ENCODE measurements at places on chromosomes 5 and 9.

GRCh38 chr9:4936277-4936676 lies 48.8 kb upstream of the JAK2 start:
- no peak for DNase-seq

DNA sequence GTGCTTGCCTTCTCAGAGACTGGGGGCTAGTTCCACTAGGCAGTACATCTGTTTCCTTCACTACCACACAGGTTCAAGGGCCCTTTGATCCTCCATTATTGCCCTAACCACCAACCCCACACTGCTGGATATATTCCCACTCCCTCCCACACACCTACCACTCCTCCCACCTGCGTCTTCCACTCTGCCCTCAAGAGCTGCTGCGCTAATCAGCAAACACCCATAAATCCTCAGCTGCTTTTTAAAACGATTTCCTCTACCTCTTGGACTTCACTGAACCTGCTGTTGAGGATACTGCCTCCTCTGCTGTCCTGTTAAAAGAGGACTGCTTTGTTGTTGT lies 120.9 kb downstream of the MAPKAP1 start:
- DNase-seq: no peak

GRCh38 chr9:23849379-23850035 lies 23.5 kb upstream of the ELAVL2 start:
- no peak for DNase-seq

DNA sequence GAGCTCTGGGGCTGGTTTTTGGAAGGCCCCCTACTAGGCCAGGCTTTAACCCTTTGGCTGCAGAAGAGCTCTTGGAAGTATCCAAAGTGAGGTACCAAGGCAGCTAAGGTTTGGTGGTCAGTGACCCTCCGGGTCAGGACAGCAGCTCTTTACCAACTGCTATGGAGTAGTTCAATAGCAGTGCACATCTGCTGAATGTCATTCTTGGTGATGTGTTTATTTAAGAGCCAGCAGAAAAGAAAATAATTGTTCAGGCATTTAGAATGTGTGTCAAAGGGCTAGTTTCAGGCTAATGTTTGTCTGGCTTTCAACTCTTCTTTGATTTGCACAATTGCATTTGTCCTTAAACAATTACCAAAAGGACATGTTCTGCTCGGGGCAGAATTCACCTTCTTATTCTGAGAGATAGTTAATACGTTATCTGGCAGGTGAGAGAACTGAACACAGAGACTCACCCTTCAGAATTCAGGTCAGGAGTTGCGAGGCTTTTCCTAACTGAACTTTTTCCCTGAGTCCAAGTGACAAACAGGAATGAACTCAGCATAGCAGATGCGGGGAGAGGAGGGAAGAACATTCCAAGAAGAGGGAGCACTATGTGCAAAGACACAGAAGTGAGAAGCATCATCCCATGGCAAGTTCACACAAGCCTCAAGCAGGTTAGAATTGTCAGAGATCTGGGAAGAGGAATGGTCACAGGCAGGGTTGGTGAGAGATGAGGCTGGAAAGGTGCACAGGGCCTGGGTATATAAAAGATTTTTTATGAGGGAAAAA lies 556.7 kb upstream of the TLE4 start:
- DNase-seq: no peak

- no peak for DNase-seq
Observed at GRCh38 chr9:133754688-133755227, 16.6 kb upstream of the SARDH start.

DNA sequence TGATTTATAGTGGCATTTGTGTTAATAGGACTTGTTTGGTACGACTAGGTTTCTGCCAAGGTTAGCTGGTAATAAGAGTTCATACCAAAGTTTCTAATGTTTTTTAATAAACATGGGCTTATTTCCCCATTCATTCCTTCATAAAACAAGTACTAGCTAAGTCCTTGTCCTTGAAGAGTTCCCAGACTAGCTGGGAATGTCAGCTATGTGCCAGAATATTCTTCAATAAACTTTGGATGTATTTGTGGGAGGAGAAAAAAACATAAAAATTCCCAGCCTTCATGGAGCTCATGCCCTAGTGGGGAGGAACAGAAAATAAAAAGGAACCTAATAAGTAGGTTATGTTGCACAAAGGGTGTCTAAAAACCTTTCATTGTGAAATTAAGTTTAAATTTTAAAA lies 176.9 kb downstream of the DENND1A start:
- no peak for DNase-seq

- DNase-seq: no peak
Observed at GRCh38 chr9:89448381-89448780, 49.5 kb downstream of the SEMA4D start.

DNA sequence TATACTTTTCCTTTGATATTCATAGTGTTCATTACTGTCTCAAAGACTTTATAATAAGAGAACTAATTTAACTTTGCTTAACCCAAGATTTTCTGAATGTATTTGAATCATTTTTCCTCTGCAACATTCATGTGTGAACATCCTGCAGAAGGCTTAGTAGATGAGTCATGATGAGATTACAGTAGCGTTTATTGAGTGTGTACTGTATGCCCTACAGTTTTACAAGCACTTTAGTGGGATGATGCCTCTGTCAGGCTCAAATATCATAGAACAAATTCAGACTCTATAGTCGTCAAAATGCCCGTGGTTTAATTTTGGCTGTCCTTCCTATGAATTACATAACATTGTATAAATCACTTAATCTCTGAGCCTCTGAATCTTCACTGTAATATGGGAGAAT lies 41.2 kb downstream of the FYB1 start:
- peak; percentile 25 for DNase-seq

Measured in AML-193 (cell line).